ENCODE measurements at places on chromosomes 7 and 10. TPM values are rescaled to one million over a fixed set of nuclear protein-coding genes. Genes with fewer than 3 reads are reported as not detected.

- DNase-seq, result no peak
These were observed 683 bp downstream of the MACROH2A2 start for GRCh38 chr10:70053218-70053840.

GRCh38 chr7:82359426-82359825, 84.2 kb downstream of the CACNA2D1 start:
- DNase-seq, result no peak

DNA sequence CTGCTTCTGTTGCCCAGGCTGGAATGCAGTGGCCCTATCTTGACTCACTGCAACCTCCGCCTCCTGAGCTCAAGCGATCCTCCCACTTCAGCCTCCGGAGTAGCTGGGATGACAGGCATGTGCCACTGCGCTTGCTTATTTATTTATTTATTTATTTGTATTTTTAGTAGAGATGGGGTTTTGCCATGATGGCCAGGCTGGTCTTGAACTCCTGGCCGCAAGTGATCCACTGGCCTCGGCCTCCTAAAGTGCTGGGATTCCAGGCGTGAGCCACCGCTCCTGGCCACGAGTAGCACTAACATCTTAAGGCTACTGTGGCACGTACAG, 70.9 kb downstream of the CARD11 start:
- no peak for DNase-seq

GRCh38 chr7:29449569-29450260, 113.9 kb upstream of the PRR15 start:
- no peak for DNase-seq

DNA sequence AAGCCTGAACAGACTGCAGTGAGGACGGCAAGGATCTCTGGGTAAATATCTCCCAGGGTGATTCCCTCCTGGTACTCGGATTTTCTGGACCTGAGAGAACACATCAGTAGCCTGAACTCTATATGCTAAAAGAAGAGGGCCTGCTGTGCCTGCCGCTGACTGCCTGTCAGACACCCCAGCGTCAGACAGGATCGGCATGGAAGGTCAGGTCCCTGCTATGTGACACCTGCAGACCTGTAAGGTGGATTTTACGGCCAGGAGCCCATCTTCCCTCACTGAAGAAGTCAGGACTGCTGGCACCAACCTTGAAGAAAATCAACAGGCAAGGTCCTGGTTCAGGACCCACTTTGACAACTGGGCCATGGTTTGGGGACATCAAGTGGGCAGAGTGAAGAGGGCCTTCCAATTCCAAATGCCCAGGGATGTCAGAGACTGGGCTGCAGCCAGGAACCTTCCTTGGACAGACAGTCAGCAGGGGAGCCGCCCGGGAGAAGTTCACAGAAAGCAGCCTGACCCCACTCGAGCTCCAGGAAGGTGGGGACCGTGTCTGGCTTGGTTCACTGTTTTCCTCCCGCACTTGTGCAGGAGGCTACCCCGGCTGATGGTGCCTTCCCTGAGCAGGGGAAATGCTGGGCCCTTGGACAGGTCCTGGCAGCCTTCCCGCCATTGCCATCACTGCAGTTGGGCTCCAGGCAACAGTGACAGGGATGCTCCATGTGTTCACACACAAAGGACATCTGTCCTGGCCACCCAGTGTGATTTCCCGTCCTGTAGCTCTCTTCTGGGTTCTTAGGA, 91.8 kb upstream of the LANCL2 start:
- no peak for DNase-seq

GRCh38 chr7:111424768-111425167, 137.5 kb downstream of the IMMP2L start:
- no peak for DNase-seq

DNA sequence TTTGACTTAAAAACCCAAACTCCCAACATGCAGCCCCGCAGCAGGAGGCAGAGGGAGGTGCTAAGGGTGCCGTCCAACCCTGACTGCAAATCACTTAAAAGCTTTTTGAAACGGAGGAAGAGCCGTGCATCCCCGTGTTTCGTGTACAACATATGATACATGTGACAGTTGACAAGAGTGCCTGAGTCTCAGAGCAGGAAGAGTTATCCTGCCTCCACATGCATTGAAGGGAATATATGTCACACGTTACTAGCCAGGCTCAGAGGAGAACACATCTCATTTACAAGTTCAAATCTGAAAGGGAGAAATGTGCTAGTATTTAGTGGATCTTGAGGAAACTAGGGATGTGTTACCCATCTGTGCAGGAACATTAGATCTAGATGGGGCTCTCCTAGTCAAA, 69.9 kb downstream of the SDK1 start:
- DNase-seq, result no peak

DNA sequence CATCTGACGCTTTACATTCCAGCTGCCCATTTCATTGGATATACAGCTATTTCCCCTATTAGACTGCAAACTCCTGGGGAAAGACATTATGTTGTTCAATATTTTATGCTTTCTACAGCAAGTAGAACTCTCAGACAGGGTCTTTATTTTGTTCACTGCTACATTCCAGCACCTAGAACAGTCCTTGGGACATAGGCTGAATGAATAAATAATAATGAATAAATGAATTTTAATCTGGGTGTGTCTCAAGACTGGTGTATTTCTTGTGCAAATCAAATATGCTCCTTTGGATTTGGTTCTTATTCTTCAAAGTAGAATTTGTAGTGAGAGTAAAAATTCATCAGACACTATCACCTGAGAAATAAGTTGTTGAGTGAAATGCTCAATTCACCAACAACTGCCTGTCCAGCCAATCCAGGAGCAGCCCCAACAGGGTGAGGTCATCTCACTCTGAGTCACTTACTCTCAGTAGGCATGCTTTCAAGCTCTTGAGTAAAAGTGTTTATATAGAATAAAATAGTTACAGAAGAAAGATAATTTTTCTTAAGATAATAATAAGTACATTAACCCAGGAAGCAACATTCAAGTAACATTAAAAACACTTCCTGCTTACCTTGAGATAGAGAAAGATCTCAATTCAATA, 287.5 kb upstream of the NPVF start:
- no peak for DNase-seq

DNA sequence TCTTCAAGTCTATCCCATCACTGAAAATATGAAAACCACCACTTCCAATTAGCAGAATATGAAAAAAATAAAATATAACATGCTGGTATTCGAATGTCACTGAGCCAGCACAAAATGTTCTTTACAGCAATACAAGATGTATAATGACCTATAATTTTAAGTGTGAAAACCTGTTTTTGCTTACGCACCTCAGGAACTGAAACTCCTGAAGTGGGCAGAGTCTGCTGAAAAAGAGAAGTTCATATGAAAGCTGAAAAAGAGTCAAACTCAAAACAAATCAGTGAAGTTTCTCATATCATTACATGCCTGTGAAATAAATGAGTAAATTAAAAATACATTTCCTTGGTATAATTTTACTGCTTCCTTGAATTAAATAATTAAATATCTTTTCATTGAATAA, 272.5 kb downstream of the DGKB start:
- DNase-seq, result no peak

DNA sequence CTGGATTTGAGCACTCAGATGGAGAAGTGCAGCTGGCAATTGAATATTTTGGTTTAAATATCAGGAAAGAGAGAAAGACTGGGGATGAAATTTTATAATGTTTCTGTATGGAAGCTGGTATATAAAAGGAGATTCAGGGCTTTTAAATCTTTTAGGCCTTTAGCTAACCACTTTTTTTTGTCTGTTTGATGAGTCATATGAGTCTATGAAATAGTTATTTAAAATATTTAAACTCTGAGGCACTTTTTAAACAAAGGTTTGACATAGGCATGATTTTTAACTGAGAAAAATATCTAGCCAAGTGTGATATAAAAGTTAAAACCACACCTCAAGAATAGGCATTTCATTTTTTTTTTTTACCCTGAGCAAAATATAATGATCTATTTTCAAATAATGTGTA, 944.3 kb downstream of the GATA3 start:
- no peak for DNase-seq

DNA sequence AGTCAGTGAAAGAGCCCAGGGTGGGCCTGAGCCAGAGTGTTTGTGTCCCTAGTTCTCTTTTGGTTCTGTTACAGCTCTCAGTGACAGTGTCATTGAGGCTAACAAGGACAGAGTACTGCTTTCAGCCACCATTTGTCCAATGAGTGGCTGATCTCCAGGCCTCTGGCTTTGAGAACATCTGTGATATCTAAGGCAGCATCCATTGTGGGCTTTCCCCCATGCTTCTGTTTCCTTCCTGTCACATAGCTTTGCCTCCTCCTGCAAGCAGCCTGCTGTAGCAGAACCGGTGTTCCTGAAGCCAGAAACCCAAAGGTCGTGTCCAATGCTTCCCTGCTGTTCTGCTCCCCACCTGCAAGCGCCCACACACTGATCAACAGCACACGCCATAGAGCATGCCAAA, 68.4 kb downstream of the IKZF1 start:
- DNase-seq, result no peak

GRCh38 chr10:104268405-104268712, 625 bp upstream of the GSTO2 start:
- DNase-seq, result no peak

- no peak for DNase-seq
These were observed 233.6 kb upstream of the SEMA3E start for GRCh38 chr7:83882551-83882950.

GRCh38 chr10:124649214-124649613, 95.0 kb downstream of the FAM53B start:
- peak; percentile 69 for DNase-seq

DNA sequence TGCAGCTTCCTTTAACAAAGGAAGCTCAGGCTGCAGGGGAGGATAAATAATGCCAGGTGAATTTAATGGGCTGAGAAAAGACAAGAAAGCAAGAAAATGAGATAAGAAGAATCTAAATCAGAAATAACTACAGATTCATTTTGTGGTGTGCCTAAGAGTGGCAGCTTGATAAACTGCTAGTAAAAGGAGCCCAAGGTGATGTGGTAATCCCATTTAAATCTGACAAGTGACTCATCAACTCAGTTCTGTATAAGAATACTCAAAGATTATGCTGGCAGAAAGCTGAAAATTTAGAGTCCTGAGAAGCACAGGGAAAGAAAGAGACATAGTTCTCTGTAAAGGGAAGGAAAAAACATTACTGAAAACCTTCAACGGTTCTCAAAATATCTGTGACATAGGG, 109.4 kb upstream of the PDE1C start:
- no peak for DNase-seq

GRCh38 chr10:90675621-90676020, 182.2 kb downstream of the HTR7 start:
- DNase-seq, result no peak

GRCh38 chr10:131282961-131283360, 28.6 kb downstream of the TCERG1L start:
- DNase-seq, result no peak

DNA sequence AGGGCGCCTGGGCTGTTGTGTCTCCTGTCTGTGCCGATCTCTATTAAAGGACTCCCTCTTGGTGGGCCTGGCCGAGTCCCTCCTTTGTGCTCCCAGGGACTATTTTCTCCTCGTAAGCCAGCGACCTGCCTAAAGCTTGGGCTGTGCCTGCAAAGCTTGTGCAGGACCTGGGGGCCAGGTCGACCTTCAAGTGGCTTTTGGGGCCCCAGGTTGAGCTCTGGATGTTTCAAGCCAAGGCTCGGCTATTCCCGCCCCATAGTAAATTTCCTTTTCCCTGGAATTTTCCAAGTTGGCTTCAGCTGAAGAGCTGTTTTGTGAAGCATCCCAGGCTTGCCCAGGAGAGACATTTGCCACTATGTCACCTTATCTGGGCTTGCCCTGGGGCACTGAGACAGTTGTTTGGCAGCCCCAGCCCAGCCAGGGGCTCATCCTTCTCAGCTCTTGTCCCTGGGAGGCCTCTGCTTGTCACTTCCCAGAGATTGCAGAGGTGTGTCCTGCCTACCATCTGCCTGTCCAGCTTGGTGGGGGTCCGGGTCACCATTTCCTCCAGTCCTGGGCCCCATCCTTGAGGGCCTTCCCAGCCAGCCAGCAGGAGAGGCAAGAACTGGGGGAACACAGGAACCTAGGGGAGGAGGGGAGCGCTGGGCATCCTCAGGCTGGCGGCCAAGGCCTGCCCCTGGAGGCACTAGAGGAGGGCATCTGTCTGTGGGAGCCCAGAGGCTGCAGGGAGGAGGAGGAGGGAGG, 20.2 kb downstream of the ZMIZ2 start:
- peak; percentile 65 for DNase-seq

GRCh38 chr7:83732305-83732704, 83.4 kb upstream of the SEMA3E start:
- no peak for DNase-seq

DNA sequence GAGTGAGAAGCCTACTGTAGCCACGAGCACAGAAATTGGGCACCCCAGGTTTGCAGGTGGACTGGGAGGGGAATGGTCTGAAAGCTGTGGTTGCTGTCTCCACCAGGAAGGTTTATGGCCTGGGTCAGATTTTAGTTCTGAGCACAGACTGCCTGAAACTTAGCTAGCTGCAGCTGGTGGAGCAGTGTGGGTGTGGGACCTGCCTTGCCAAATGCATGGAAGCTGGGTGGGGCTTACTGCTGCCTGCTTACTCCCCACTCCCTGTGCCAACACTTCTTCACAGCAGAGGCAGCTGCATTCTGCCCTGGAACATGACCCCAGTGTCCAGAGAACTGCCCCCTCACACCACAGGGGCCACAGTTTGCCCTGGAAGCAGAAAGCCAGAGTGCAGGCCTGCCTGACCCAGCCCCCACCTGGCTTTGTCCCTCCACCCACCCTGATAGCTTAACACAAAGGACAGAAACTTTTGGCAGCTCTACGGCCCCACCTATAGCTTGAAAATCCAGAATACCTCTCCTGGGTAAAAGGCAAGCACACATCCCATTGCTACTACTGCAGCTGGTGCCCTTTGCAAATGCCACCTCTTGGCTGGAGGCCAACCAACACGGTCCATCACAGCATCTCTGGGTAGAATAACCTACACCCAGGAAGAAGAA, 281.6 kb downstream of the AGMO start:
- DNase-seq, result no peak

GRCh38 chr10:103929381-103929921, 11.5 kb upstream of the STN1 start:
- no peak for DNase-seq

- DNase-seq, result no peak
These were observed 31.3 kb downstream of the CACUL1 start for GRCh38 chr10:118723466-118723865.

GRCh38 chr7:22356010-22356691, 803 bp downstream of the RAPGEF5 start:
- no peak for DNase-seq

DNA sequence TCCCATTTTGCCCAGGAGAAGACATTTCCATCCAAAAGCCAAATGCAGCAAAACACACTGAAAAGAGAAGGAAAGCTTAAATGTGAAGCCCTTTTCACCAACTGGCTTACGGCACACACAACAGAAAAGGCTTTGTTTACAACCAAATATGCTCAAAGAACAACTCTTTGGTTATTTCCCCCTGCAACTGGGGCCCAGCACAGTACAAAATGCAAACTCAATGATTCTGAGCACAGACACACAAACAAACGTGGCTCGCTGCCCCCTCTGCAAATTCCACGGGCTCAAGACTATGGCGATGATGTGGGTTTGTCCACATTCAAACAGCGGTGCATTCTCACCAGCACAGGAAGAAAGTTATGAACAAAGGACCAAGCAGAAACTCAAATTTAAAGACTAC, 5.3 kb downstream of the CPXM2 start:
- no peak for DNase-seq

- DNase-seq, result no peak
These were observed 43.6 kb downstream of the ANKRD61 start for GRCh38 chr7:6074612-6075380.

The GSTO1 gene
- total RNA-seq, result 174 TPM

The CD36 gene
- total RNA-seq, result 1,230 TPM

The PMPCB gene
- 69.7 TPM for total RNA-seq

The OPN4 gene
- total RNA-seq, result 0.41 TPM

The KIFBP gene
- 52.2 TPM for total RNA-seq

The PRR15 gene
- total RNA-seq, result 0.32 TPM

The KCNH2 gene
- 97.3 TPM for total RNA-seq

The RABGEF1 gene
- 16.4 TPM for total RNA-seq

The CELF2 gene
- total RNA-seq, result 71.2 TPM

The ITGA8 gene
- total RNA-seq, result 1.7 TPM

Data from Right ventricle myocardium inferior (tissue), 1 donor.